COR-L47 (cell line): ENCODE measurements at places on chromosomes 11 and 22.

DNA sequence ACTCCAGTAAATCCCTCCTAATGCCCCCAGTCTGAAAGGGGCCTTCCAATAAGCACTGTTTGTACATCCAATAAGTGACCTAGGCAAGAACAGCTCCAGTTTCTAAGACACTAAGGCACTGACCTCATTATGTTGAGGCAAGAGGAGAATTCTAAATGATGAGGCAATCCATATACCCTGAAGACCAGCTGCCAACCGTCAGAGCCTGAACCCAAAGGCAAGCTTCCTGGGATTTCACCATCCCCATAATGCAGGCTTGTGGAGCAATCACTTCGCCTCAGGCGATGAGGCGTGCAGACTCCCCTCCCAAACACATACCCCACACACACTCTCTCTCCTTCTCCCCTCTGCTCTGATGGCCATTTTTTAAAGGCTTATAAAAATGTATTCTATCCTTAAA is 49.5 kb downstream of the LGR4 start:
- no peak for DNase-seq

DNA sequence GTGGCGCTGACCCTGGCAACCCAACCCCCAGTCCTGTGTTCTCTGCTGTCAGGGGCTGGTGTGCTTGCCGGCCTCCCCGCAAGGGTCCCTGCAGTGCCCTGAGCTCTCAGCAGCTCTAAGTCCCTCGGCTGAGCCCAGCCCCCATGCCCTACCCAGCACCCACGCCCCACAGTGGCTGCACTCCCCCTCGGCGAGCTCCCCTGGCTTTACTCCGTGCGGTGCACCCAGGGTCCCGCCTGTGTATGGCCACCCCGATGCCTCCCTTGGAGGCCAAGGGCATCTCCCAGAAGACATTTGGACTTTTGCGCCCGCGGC is 72.5 kb upstream of the SHISAL1 start:
- DNase-seq, result no peak

- DNase-seq, result peak; percentile 23
These were observed 761.3 kb downstream of the OPCML start for GRCh38 chr11:132770829-132771530.

- DNase-seq, result no peak
These were observed 18.8 kb upstream of the MGAT3 start for GRCh38 chr22:39437791-39438704.

GRCh38 chr11:47587723-47588326 is 1.3 kb downstream of the FAM180B start:
- DNase-seq, result no peak

DNA sequence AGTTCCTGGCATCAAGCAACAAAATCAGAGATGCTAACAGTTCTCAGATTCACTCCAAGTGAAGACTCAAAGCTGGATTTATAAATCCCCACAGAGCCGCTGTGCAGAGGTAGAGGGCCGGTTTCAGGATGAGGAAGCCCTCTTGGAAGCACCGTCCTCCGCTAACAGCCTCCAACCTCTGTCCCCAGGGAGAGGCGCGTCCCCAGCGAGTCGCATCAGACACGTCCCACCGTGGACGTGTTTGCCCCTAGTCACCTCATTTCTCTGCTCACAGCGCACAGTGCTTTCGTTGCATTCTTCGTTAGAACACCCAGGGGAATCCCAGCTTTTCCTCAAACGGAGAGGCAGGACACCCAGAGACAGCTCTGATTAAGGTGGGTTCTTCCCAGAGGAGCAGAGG is 642.9 kb downstream of the BRD1 start:
- DNase-seq, result no peak
